ENCODE measurements at places on chromosomes 2 and 18.

DNA sequence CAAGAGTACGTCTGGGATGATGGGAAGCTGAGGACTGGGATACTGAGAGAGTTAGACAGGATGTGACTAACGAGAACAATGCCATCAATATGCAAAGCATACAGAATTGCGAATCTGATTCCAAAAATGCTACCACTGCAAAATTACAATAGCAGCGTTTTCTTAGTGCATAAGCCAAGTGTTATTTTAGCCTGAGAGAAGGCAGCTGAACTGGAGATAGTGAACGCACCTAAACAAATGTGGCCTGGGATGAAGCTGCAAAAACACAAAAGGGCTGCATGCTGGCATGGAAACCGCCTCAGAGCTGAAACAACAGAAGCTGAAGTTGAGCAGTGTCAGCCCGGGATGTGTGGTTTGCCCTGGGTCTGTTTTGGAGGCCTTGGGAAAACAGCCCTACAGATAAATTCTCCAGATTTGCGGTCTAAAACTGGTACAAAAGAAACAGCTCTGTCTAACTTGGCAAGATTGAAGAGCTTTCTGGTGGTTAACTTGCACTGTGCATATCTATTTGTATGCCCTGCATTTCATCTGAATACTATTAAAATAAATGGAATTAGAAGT lies 45.5 kb downstream of the LYPD6 start:
- ATAC-seq, result no peak

DNA sequence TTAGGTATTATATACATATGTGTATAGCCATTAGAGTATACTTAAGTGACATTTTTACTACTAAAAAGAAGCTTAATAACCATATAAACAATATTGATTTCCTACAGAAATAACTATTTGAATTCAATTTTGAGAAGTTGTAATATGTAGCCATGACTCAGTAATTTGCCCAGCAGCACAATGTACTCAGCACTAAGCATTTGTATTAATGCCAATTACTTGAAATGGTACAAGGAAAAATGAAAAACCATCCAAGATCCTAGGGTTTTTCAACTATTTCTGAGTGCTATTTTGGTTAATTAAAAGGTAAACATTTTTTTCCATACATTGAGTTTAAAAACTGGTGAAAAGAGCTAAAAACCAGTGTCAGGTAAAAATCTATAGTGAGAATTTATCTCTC lies 324.0 kb downstream of the KCNJ3 start:
- ATAC-seq, result no peak

- no peak for ATAC-seq
Observed at GRCh38 chr2:46827274-46828134, 88.1 kb downstream of the MCFD2 start.

GRCh38 chr2:237510502-237511217 lies 23.6 kb downstream of the MLPH start:
- no peak for ATAC-seq

GRCh38 chr2:181058378-181059269 lies 78.2 kb downstream of the UBE2E3 start:
- ATAC-seq, result no peak

DNA sequence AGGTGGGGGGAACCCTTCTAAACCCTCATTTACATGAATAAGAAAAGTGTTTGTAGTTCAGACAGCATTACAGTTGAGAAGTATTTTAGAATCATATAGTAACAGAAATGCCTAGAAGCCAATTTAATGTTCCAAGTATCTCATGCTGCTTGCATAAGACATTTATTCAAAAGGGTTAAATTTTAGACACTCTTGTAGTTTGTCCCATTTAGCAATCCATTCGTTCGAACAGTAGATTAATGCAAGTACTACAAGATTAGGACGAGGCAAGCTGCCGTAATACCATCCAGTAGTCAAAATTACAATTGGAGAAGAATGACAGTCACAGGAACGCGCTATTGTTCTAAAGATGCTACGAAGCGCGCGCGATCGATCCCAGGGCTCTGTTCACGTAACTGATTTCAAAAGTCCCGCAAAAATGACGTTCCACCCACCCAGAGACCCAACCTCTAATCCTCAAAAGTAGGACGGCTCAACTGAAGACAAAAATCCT lies 1.2 kb downstream of the TMEM237 start:
- peak; percentile 67 for ATAC-seq

DNA sequence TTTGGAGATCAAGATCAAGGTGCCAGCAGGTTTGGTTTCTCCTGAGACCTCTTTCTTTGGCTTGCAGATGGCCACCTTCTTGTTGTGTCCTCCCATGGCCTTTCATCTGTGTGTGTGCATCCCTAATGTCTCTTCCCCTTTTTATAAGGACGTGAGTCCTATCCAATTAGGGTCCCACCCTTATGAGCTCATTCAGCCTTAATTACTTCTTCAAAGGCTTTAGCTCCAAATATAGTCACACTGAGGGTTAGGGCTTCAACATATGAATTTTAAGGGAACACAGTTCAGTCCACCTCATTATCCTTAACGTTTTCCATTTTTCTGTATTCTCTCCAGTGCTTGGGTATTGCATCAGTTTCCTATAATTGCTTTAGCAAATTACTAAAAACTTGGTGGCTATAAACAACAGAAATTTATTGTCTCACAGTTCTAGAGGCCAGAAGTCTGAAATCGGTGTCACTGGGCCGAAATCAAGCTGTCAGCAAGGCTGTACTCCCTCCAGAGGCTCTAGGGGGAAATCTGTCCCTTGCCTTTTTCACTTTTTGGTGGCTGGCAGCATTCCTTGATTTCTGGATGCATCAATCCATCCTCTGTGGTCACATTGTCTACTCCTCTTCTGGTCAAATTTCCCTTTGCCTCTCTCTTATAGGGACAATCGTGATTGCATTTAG lies 34.1 kb downstream of the CDC42EP3 start:
- ATAC-seq, result no peak

- ATAC-seq, result no peak
Observed at GRCh38 chr2:8170552-8171327, 511.1 kb upstream of the ID2 start.

DNA sequence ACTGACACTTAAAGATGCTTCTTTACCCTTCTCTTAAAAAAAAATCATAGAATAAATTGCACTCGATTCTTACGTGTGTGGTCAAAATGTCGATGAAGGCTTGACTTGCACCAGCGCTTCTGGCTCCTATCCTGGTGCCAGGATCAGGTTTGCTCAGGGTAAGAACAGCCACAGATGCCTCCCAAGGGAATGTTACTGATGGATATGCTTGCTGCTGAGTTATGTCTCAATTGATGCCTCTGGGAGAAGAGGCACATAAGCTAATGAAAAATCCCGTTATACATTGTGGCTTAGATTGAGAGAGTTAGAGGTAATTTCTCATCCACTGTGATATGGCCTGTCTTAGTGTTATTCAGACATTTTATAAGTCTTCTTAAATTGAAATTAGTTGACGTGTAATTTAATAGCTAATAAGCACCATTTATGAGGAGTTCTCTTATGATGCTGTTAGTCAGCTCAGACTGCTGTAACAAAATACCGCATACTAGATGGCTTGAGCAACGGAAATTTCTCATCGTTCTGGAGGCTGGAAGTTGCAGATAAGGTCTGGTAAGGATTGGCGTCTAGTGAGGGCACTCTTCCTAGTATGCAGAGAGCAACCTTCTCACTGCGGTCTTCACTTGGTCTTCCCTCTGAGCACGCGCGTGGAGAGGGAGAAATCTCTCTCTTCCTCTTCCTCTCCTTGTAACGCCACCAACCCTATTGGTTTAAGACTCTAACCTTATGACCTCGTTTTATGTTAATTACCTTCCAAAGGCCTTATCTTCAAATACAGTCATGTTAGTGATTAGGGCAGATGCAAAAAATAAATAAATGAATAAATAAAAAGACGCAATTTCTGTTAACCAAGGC lies 116.6 kb upstream of the NOSTRIN start:
- ATAC-seq, result no peak

DNA sequence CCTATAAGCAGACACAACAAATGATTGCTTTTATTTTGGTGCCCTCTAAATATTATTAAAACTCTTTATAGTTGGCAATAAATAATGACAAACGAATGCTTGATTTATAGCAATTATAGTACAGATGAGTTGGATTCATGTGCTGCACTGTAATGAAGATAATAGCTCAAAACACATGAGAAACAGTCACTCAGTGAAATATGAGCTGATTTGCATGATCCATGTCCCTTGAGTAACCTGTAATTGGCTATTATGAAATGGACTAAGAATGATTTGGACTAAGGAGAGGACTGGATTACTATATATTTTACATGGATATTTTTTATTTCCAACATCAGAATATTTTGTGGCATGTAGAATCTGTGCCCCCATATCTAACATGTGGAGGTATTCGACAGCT lies 365.6 kb upstream of the UBE2E3 start:
- ATAC-seq, result no peak

DNA sequence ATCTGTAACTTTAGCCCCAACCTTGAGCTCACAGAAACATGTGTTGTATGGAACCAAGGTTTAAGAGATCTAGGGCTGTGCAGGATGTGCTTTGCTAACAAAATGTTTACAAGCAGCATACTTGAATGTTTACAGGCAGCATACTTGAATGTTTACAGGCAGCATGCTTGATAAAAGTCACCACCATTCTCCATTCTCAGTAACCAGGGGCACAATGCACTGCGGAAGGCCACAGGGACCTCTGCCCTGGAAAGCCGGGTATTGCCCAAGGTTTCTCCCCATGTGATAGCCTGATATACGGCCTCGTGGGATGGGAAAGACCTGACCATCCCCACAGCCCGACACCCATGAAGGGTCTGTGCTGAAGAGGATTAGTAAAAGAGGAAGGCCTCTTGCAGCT lies 52.4 kb downstream of the LONRF2 start:
- no peak for ATAC-seq

DNA sequence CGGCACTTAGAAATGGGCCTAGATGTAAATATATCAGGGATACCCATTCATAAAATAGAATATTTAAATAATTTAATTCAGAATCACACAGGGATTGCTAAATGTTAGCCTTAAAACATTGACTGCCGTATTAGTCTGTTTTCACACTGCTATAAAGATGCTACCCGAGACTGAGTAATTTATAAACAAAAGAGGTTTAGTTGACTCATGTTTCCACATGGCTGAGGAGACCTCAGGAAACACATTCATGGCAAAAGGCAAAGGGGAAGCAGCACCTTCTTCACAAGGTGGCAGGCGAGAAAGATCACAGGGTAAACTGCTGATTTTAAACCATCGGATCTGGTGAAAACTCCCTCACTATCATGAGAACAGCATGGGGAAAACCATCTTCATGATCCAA lies 223.6 kb upstream of the GULP1 start:
- no peak for ATAC-seq

- no peak for ATAC-seq
Observed at GRCh38 chr2:178632729-178633128, 152.5 kb downstream of the PLEKHA3 start.

DNA sequence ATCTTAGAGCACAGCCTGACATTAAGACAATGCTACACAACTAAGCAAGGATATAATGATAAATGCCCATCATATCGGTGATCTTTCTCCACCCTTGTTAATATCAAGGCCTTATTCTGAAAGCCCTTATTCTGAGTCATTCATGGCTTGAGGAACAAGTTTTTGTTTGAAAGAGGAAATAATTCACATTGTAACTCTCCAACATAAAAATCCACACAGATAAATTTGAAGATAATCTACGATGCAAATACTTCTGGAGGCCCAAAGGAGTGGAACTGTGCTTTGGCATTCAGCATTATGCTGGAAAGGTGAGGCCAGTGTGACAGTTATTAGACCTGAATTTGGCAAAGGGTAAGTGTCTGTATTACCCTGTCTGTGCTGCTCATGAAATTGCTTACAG lies 227.4 kb downstream of the MYO3B start:
- no peak for ATAC-seq

DNA sequence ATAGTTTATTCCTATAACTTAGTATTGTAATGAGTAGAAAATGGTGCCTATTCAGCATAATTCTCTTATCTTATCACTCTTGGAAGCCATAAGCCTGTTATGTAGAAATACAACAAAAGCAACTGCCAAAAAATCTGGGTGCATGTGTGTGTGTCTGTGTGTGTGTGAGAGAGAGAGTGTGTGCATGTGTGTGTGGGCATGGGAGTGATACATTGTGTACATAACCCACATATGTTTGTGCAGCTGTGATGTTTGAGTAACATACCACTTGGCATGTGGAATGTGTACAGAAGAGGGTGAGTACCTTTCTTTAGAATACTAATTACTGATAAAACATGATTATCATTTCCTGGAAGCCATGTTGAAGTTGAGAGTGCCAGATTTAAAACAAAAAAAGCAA lies 642.3 kb upstream of the SYT4 start:
- no peak for ATAC-seq

DNA sequence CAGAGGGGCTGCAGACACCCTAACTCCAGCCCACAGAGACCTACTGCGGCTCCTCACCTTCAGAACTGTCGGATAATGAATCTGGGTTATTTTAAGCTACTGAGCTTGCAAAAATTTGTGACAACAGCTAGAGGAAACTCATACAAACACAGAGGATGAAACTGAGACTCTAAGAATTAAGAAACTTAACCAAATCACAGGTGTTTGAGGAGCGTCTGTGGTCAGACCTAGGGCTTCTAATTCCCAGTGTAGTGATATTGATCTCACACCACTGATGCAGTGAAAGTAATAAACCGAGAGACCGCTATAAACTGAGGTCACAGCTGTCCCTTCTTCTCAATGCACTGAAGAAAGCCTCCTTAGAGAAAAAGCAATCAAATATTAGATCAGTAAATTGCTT lies 110.1 kb downstream of the RGPD3 start:
- no peak for ATAC-seq

DNA sequence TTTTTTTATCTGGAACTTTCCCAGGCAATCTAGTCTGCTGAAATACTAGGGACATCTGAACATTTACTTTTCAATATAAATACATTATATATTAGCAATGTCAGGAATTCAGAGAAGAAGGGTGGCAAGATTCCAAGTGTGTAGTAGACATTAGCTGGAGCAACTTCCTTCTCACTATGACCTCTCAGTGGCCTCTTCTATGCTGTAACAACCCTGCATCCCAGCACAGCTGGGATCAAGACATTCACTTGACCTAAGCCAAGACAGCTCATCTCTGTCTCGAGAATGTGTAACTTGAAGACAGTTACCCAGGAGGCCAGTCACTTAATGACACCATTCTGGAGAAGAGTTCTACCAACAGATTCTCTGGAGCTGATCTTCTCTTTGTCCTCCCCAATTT lies 61.7 kb upstream of the RALBP1 start:
- ATAC-seq, result no peak

DNA sequence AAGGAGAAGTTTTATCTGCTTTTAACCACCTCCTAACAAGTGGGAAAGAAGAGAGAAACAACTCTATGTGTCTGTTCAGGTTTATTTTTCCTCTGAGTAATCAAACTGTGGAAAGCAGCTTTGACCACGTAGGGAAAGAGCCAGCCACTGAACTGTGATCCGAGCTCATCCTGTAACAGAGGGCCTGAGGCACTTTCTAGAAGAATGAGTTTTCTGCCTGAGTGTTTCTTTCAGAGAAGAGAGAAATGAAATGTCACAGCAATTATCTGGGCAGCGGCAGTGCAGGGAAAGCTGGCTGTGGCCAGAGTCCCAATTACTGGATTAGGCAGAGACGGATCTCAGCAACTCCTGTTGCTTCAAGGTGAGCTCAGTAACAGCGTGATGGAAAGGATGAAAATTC lies 151.9 kb downstream of the CD226 start:
- ATAC-seq, result no peak

GRCh38 chr18:61360404-61361383 lies 27.5 kb downstream of the CDH20 start:
- no peak for ATAC-seq

All from activated T-helper 17 cell treated with anti-CD3 and anti-CD28 coated beads, Interleukin-2, amount 50 U/mL, for 72 hours (primary cell).